ENCODE measurements at places on chromosomes 3 and 15.

- DNase-seq: no peak
Measured at GRCh38 chr15:70974004-70974832, 81.6 kb downstream of the LRRC49 start.

DNA sequence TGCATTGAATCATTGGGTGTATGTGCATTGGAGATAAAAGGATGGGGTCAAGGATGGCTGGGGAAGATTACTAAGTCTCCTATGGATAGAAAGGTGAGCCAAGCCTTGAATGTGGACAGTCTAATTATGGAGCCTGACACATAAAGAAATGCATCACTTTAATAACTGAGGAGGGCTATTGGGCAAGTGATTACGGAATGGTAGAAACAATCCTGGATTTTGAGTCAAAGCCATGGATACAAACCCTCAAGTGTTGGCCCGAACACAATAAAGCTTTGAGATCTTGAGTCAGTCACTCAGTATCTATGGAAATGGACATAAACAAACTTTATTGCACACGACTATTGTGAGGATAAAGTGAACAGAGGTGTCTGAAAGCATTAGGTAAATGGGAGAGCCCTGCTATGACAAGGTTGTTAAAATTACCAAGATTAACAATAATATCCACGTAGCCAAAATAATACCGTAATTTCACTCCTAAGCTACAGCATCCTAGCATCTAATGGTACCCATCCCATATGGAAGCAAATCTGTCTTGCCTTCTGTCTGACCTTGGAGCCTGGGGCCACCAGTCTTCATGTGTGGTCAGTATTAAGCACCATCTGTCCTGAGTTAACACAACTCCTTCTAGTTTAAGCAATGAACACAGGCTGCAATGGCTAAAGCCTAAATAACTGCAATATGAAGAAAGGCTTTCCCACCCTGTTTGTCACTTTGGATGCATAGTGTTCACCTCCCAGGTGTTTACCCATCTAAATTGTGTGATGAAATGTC is 136.9 kb upstream of the PRICKLE2 start:
- no peak for DNase-seq

GRCh38 chr3:120148187-120148949 is 54.1 kb upstream of the GSK3B start:
- DNase-seq: no peak

- DNase-seq: no peak
Measured at GRCh38 chr3:166478356-166478755, 641.1 kb upstream of the BCHE start.

DNA sequence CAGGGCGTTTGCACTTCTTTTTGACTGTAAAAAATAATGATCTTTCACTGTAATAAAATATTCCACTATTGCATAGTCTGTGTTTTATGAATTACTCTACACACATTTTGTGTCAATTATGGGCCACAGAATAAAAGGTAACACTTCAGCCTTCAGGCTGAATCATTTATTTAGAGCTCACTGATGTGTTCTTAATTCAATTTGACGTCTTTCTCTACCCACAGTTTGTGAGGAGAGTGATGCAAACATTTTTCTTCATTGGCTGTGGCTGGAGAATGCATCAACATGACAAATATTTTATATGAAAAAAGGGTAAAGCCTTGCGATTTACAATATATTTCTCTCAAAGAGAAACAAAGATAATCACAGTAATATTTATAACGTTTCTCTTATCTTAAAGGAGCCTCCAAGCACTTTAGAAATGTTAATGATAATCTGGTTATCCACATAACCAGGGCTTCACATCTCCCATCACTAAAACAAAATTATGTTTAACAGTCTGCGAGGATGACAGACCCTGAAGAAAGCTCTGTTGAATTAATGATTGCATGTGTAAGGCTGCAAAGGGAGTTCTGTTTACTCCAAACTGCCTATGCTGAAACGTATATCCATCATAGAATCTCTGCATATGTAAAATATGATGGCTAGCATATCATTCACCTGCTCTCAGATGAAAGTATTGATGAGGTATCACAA is 951.3 kb downstream of the ZPLD1 start:
- no peak for DNase-seq

GRCh38 chr3:94709249-94709902 is 646.5 kb downstream of the NSUN3 start:
- no peak for DNase-seq

GRCh38 chr15:67379530-67379929 is 124.9 kb downstream of the IQCH start:
- no peak for DNase-seq

- DNase-seq: no peak
Measured at GRCh38 chr15:51193526-51193925, 98.8 kb upstream of the TNFAIP8L3 start.

DNA sequence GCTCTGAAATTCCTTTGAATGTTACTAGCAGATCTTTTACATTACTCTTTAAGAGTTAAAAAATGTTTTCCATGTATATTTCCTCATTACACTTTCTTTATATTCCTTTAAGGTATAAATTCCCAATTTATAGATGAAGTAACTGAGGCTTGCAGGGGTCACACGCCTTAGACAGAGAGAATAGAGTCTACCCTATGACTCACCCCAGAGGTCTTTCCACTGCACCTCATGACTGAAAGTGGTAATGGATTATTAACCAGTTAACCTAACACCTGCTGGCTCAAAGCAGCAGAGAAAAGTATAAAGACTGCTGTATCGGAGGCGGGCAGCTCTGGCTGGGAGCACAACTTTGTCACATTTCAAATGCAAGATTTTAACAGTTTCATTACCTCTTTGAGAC is 37.7 kb downstream of the LDHAL6B start:
- no peak for DNase-seq

GRCh38 chr3:133956982-133957381 is 61.3 kb upstream of the RAB6B start:
- DNase-seq: no peak

DNA sequence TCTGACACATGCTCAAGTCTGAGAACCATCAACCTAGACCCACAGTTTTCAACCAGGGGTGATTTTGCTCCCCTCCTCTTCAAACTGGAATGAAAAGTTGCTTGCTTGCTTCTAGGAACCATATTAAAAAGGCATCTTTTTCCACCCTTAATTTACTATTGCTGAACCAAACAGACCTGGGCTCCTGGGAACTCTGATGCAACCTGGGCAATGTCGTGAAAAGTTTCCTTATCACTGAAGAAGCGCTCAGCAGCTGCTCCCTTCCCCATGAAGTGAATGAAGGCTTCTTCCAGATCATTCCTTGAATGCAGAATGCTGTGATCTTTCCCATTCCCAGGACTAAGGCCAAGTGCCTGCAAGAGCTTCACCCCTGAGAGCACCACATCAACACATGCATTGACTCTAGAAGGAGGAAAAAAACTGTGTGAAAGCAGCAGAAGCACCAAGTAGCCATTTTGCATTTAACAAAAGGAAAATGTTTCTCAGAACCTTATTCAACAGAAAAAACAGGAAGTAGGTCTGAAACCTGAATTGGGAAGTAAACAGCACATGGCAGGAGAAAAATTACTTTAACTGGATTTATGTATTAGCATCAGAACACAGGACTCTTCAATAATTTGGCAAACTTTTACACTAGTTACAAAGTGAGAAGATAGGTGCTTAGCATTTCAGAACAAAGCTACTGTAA is 8.7 kb downstream of the ADPGK start:
- no peak for DNase-seq

GRCh38 chr3:87298111-87298718 is 21.8 kb upstream of the POU1F1 start:
- DNase-seq: no peak

DNA sequence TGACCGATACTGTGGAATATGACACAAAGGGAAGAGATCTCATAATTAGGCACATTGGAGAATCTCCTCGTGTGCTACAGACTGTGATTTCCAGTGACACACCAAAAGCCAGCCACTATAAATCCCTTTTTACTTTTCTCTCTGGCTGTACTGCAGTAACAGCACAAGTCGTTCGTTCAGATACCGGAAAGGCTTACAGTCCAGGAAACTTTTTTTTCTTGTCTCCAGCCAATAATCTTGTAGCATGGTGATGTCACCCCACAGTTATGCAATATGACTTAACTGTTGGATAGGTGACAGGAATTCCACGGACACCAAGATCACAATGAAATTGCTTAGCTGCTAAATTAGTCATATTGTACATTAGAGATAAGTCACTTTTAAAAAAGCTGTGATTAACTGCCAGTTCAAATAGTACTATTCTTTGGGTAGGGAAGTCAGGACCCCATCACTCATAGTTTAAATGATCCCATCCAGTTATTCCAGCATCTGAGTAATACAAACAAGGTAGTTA is 36.3 kb upstream of the TSC22D2 start:
- no peak for DNase-seq

DNA sequence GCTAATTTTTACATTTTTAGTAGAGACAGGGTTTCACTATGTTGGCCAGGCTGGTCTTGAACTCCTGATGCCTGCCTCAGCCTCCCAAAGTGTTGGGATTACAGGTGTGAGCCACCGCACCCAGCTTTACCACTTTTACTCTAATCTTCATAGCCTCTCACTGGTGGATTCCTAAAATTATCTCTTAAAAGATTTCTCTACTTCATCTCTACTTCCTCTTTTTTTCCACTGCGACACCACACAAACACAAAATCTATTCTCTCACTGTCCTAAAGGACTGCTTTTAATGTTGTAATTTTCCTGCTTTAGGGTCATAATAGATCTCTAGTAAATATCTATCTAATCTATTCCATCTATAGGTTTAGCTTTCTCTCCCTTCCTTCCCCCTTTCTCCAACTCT is 34.0 kb upstream of the TBL1XR1 start:
- DNase-seq: no peak

GRCh38 chr15:83285284-83285978 is 967 bp upstream of the BNC1 start:
- DNase-seq: no peak

DNA sequence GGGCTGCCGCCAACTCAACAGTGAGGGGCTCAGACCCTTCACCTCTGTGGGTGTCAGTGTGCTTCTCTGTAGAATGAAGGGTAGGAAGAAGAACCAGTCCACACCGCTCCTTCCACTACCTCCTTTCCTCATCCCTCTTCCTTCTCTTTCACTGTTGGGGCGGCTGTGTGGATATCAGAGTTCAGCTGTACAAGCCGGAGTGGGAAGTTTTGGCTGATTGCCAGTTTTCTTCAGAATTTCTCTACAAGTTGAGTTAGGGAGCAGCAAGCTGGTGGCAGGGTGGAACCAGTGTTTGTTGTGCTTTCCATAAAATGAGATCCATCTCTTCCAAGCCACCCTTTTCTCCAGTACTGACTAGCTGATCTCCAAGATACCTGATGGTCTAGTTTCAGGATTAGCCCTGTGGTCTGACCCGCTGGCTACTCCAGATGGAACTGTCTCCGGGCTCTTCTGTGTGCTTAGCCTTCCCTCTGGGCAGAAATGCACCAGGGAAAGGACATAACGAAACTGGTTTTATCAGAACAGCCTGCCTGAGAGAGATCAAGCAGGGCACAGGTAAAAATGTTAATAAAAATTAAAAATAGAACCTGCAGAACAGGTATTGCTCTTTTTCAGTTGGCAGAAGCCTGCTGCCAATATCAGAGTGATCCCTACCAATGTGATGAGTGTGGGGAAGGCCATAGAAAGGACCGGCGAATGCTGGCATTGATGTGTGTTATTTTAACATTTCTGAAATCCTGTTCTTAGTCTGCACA is 169.9 kb upstream of the TSC22D2 start:
- DNase-seq: no peak

DNA sequence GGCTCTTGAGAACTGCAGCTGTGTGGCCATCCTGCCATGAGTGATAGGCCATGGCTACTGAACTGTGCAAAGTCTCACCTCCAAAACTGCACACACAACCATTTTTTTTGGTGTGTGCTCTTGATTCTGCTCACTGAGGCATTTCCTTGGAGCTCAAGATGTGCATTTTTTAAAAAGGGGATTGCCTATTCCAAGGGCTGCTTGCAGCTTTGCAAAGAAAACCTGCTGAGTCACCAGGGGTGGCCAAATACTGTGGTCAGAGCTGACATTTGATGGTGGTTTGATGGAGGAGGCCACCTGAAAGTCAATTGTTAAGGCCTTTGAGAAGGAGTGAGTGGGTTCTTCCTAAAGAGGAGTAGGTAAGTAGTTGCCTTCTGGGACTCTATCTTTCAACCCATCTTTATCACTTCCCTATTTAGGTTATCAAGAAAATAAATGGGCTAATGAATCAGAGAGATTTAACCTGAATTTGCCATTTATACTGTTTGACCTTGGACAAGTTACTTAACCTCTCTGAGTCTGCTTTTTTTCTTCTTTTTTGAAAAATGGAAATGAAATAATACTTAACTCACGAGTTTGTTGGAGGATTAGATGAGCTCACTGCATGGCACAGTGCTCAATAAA is 87.9 kb downstream of the CHST2 start:
- peak; percentile 59 for DNase-seq

- DNase-seq: no peak
Measured at GRCh38 chr3:138245026-138245425, 57.9 kb downstream of the ARMC8 start.

All from HL-60 (cell line).